Left lung (tissue), 14 donors: ENCODE measurements at places on chromosomes 3 and 15. TPM values are rescaled to one million over a fixed set of nuclear protein-coding genes. Genes with fewer than 3 reads are reported as not detected.

The VWA5B2 gene
- polyA plus RNA-seq: 2.4 TPM

DNA sequence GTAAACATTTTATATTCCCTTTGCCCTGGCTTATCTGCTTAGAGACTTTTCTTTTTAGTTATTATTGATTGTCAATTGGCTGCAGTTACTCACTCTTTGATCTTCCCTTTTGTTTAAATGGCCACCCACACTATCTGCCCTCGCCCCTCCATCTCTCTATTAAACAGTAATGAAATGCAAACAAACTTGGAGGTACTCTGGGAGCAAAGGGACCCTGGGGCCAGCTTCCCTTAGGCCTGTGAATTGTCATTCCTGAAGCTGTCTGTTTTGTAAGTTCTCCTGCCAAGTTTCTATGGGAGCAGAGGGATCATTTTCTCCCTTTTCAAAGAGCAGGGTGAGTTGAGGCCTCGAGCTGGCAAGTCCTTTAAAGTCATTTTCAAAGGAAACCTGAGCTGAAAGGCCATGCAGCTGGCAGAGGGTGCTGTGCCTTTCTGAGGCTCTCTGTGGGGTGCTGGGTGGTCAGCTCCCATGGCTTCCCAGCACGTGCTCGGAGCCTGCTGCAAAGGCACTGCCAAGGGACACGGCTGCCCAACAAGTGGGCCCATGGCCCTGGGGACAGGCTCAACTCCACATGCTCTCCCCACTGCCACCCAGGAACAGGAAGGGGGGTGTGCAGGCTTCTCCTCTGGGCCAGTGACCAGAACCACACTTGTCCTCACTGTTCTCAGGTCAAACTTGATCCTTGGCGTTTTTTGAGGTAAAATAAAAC is 17.4 kb upstream of the RTP2 start:
- DNase-seq: no peak

- DNase-seq: no peak
These were observed 93.8 kb upstream of the UBE2E1 start for GRCh38 chr3:23711916-23712494.

DNA sequence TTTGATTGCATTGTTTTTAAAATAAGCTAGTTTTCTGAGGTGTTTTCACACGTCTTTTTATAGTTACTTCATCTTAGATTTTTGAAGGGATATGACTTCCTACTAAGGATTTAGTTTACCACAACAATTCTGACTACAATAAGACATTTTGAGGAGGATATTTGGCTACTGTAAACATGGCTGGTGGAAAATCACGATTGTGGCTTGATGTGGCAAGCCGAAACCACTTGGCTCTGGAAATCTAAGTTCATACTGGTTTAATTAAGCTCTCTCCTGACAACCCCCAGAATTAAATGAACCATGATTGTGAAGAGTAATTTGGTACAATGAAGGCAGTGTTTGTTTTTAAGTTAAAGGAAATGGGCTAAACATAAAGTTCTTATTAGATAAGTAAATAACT is 30.8 kb downstream of the ST3GAL6 start:
- no peak for DNase-seq

- DNase-seq: no peak
These were observed at the start of gene HYAL1 for GRCh38 chr3:50303013-50303815. Gene HYAL1 (minus strand): TSS chr3:50303574. CDS start chr3:50302956, 618 bp downstream.

The WDR93 gene
- polyA plus RNA-seq: 2.1 TPM

GRCh38 chr3:131174752-131175151 is 148.1 kb downstream of the NEK11 start:
- DNase-seq: no peak

DNA sequence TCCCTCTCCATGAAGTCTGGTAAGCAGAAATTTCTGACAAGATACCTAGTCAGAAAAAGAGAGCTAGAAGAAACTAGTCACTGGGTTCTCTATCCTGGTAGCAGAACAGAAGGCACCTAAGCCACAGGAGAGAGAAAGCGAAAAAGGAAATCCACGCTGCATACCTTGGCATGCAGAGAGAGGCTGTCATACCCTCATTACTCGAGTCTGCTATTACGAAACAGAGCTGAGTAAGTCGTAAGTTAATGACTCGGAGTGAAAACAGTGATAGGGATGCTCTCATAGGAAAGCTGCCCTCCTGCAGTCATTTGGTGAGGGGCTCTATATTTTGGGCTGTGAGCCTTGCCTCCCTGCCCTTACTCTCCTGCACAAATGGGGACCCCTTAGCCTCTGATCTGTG is 16.2 kb downstream of the CLRN1 start:
- no peak for DNase-seq
